Cortex of kidney (tissue), 1 donor: ENCODE measurements at places on chromosomes 16 and 17.

DNA sequence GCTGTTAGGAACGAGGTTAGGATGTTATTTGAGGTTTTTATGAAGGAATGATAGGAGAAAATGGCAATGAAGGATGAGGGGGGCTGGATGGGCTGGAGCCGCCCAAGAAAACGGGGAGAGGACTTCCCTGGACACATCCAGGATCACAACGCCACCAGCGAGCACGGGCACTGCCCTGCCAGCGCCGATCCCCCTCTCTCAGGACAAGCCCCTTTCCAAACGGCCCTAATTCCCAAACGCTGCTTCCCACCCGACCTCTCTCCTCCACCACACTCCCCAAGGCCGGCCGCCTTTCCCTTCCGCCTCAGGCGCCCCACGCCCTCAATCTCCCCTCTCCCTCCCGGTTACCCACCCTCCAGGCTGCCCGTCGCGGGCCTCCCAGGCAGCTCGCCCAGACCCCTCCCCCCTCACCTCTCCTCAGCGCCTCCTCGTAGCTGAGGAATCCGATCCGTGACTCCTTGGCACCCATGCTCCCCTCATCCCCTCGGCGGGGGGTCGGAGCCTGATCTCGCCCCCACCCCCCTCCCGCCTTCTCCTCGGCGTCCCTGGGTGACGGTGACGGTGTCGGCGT is 377 bp downstream of the USP32 start:
- no peak for DNase-seq

GRCh38 chr17:75834928-75835653 is 9.1 kb downstream of the UNC13D start:
- no peak for DNase-seq

- DNase-seq, result no peak
Observed at GRCh38 chr17:80861892-80862291, 129.7 kb upstream of the CHMP6 start.

DNA sequence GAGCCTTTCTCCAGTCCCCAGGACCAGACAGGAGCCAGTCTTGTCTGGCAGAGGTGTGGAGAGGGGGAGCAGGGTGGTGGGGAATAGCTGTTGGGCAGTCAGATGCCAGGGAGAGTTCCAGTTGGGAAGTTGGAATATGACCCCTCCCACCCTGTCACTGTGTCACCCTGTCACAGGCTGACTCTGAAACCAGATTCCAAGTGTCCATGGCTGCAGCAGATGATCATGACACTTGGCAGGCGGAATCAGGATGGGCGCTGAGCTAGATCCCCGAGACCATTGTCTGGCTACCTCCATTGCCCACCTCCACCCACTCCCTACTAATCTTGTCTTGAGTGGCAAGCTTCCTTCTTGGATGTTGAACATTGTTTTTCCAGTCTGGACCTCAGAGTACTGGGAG is 9.2 kb upstream of the NFATC3 start:
- DNase-seq, result no peak

- DNase-seq, result no peak
Observed at GRCh38 chr17:80220054-80220735, at the start of the genes SGSH and SLC26A11. SGSH (minus strand) TSS chr17:80220333; CDS start chr17:80220313, 20 bp downstream. SLC26A11 (plus strand) TSS chr17:80220427; CDS start chr17:80221561, 1,134 bp downstream.

DNA sequence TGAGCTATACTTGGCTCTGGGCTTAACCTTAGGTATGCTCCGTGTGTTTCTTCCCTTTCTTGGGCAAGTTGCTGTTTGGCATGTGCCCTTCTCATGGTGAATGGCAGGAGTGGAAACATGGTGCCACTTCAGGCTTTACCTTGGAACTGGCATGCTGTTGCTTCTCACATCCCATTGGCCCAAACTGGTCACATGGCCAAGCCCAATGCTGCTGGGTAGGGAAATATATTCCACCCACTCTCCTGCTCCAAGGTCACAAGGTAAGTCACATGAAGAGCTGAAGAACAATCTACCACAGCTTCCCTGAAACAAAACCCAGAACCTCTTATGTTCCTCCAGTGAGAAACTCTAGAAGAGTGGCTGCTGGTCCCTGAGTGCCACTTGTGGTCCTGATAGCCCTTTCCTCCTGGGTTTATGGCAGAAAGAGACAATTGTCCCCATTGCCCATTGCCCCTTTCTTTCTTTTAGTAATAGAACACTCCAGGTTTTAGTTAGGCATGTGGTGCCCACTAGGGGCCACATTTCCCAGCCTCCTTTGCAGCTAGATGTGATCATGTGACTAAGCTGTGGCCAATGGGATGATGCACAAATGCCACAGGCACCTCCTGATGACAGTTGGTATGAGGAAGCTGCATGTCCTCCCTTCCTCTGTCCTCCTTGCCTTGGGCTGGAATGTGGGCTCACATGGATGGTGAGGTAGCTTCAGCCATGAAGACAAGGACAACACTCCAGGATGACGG is 50.3 kb downstream of the MEOX1 start:
- DNase-seq, result no peak

- no peak for DNase-seq
Observed at GRCh38 chr17:283911-284675, 68.5 kb downstream of the RPH3AL start.

GRCh38 chr16:66324815-66325515 is 41.5 kb upstream of the CDH5 start:
- DNase-seq, result no peak

GRCh38 chr17:19433727-19434340 is 22.8 kb downstream of the RNF112 start:
- no peak for DNase-seq

DNA sequence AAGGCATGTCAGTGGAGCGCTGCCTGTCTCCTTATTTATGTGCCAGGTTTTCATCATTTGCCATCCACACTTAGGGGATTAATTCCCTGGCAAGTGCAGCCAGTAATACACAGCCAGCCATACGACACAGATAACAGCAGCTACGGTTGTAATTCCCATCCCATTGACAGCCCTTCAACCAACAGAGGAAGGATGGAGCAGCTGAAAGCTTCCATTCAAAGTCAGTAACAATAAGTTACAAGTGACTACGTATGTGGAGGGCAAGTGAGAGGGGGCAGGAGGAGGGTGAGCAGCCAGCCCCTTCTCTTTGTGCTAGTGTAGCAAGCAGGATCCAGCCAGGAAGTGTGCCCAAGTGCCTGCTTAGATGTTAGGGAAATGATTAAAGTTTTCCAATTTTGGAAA is 53.8 kb upstream of the LYRM9 start:
- no peak for DNase-seq

GRCh38 chr16:85899444-85899843 is 482 bp downstream of the IRF8 start:
- DNase-seq, result no peak

- no peak for DNase-seq
Observed at GRCh38 chr17:78934681-78935418, 9.7 kb upstream of the TIMP2 start.

DNA sequence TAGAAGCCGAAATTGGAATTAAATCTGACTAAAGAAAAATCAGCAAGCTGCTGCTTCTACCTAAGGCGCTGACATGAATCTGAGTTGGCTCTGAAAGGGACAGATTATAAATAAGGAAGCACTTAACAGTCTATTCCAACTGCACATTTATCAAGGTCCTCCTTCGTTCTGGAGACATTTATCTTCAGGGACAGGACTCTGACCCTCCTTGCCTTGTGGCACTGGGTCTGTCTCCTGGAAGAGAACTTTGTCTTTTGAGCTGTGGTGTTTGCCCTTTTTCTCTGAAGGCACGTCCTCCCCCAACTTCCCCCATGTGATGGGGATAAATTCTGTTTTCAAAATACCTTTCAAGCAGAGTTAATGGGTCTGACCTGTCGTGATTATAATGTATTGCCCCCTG is 47.0 kb upstream of the MARCHF10 start:
- DNase-seq, result no peak

GRCh38 chr17:36104701-36105181 is 1.1 kb downstream of the CCL4 start:
- no peak for DNase-seq

GRCh38 chr17:76481071-76481655 is 13.8 kb downstream of the AANAT start:
- DNase-seq, result no peak

DNA sequence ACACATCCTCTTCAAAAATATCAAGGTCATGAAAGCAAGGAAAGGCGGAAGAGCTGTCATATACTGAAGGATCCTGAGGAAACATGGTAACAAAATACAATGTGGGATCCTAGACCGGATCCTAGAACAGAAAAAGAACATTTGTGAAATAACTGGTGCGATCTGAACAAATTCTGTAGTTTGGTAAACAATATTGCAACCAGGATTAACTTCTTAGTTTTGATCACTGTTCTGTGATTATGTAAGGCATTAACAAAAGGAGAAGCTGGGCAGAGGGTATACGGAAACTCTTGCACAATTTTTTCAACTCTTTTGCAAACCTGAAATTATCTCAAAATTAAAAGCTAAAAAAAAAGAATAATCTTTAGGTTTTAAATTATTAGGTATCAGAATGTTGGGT is 109.7 kb downstream of the TRIM37 start:
- DNase-seq, result no peak

DNA sequence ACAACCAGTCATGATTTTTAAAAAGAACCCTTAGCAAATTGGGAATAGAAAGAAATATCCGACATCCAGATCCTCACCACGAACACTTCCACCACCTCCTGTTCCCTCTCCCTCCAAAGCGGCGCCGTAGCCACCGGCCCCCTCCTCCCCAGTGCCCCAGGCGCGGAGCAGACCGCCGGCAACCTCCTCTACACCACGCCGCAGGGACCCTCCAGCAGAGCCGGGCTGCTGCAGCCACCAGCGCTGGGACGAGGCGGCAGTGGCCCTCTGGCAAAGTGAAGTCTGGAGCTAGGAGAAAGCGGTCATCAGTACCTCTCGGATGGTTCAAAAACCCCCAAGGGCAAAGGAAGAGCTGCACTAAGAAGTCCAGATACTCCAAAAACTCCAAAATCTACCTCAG is 41.4 kb upstream of the SLFN13 start:
- no peak for DNase-seq

DNA sequence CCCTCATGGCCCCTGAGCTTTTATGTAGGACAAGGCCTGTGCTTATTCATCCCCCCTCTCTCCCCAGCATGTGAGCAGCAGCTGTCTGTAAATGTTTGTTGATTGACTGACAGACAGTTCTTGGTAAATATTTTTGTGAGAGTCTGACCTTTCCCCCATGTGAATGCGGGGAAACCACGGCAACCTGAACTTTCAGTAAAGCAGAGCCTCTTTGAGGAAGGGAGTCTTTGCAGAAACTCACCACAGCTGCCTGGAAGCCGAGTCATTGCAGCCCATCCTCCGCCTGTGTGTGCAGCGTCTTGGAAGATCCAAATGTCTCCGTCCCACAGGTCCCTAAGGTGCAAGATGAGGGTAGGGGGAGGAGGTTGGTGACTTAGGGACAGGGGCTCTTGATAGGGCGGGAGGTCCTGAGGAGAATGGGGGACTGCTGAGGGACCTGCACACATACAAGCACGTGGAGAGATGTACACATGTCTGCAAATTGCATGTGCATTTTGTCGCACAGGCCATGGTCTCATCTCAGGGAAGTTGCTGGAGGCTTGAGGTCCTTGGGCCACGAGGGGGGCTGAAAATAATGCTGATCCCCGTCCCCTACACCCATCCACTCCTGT is 23.0 kb upstream of the IL21R start:
- no peak for DNase-seq

- no peak for DNase-seq
Observed at GRCh38 chr16:77213542-77214106, 14.4 kb downstream of the SYCE1L start.

DNA sequence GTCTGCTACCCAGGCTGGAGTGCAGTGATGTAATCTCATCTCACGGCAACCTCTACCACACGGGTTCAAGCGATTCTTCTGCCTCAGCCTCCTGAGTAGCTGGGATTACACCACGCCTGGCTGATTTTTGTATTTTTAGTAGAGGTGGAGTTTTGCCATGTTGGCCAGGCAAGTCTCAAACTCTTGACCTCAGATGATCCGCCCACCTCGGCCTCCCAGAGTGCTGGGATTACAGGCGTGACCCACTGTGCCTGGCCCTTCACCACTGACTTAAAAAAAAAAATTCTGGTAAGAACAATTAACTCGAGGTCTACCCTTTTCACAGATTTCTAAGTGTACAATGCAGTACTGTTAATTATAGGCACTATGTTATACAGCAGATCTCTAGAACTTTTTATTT is 279.4 kb downstream of the PARN start:
- no peak for DNase-seq

- no peak for DNase-seq
Observed at GRCh38 chr16:75083813-75084212, 32.8 kb downstream of the LDHD start.

DNA sequence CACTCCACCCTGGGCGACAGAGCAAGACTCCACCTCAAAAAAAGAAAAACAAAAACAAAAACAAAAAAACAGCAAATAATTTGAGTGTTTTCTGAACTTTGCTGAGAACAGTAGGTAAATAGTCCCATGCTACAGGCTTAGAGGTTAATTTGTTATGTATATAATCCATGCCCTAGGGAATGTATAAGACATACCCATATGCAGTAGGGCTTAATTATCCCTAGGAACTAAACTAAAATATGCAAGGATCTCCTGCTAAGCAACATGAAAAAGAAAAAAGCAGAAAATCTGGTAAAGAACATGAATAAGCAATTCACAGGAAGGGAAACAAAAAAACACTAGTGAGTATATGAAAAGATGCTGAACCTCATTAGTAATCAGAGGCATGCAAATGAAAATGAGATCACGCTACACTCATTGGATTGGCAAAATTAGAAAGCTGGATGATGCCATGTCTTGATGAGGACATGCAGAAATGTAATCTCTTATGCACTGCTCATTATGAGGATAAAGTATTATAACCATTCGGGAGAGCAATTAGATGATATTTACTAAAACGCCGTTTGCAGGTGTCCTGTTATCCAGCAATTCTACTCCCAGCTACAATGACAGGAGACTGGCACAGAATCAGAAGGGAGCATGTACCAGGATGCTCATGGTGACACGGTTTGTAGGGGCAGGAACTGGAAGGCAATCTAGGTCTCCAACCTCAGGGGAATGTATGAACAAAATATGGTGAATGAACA is 5.6 kb downstream of the KCTD13 start:
- DNase-seq, result no peak

GRCh38 chr16:28217326-28217725 is 5.6 kb upstream of the XPO6 start:
- DNase-seq, result no peak
